ENCODE measurements at places on chromosomes 1 and 21.

GRCh38 chr1:160373696-160374095 is 6.8 kb downstream of the NHLH1 start:
- DNase-seq, result peak; percentile 65

DNA sequence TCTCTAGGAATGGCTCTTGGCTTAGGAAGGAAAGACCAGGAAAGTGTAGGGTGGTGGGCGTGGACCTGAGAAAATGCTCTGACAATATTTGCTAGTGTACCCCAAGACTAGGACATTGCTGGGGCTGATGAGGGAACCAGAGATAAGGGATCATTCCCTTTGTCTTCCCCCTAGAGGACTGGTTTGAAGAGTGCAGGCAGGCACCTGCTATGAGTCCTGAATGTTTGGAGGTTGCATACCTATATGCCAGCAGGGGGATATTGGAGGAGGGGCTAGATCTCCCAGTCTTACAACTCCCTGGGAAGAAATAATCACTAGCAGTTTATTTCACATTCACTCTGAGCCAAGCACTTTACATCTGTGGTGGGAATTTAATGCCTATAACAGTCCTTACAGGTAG is 6.0 kb upstream of the BCL10 start:
- no peak for DNase-seq

- DNase-seq, result no peak
Observed at GRCh38 chr1:220339581-220339980, 67.3 kb upstream of the RAB3GAP2 start.

- no peak for DNase-seq
Observed at GRCh38 chr1:1439546-1440261, 4.2 kb downstream of the VWA1 start.

GRCh38 chr1:942411-942821 is 16.6 kb downstream of the NOC2L start:
- no peak for DNase-seq

DNA sequence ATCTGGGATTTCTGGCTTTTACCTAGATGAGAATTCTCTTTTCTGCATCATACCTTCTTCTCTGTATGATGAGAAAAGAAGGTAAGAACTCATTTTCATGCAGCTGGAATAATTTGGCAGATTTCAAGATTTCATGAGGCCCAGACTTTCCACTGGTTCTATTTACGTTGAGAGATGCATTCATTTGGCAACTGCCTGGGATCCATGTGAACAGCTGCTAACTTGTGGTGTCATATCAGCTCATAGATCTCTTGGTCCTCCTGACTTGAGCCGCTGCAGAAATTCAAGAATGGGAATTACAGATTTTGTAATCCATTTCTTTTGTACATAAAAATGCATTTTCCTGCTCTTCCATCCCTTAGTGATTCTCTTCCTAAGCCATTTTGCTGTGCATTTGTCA is 17.1 kb upstream of the C1orf87 start:
- no peak for DNase-seq

DNA sequence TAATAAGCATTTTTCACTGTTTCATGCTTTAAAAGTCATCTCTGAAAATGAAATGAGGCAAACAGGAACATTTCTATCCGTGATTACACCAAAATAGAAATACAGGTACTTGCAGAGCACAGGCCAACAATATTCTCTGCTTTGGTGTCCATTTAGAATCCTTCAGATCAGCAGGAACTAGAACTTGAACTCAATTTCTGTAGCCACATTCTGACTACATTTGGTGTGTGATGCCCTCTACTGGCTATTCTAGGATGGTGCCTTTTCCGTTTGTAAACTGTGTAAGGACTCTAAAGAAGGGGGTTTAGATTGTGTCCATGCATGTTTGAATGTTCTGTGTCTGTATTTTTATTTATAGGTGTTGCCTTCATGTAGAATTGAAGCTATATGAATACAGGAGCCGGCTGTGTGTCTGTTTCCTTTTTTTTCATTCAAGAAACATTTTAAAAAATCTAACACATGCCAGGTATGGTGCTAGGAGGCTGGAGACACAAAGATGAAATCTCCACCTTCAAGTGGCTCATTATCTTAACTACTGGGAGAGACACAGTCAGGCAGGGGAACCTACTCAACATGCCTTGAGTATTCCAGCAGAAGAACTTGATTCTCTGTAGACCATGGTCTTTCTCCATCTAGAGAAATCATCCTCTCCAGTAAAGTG is 7.6 kb upstream of the ZNF326 start:
- peak; percentile 72 for DNase-seq

GRCh38 chr1:226643177-226643576 is 94.6 kb downstream of the STUM start:
- DNase-seq, result peak; percentile 66

DNA sequence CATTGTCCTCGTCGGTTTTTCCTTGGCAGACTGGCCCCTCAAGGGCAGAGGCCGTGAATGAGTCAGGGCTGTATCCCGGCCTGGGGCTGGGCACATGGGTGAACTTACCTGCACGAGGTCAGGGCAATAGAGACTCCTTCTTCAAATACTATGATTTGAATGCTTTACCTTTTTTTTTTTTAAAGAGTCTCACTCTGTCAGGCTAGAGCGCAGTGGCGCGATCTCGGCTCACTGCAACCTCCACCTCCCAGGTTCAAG is 5.0 kb downstream of the LAPTM5 start:
- no peak for DNase-seq

DNA sequence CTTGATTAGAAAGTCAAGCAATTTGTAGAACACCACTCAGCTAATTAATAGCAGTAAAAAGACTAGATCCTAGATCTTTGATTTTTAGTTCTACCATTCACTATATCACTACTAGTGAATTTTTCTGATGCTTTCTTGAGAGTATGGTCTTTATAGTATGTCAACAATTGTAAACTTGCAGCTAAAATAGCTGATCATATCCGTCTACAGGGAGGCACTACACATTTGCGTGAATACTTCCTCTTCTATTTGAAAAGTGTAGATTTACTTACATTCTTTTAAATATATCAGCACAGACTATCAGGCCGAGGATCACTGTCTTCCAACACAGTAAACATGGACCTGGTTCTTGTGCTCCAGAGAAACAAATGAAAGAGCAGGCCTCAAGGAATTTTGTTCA is 18.6 kb upstream of the PTPRC start:
- no peak for DNase-seq

- DNase-seq, result no peak
Observed at GRCh38 chr1:218742467-218743262, 397.5 kb downstream of the TGFB2 start.

- no peak for DNase-seq
Observed at GRCh38 chr21:38798481-38798882, 7.2 kb upstream of the ETS2 start.

- no peak for DNase-seq
Observed at GRCh38 chr1:27509127-27510080, 19.4 kb upstream of the WASF2 start.

DNA sequence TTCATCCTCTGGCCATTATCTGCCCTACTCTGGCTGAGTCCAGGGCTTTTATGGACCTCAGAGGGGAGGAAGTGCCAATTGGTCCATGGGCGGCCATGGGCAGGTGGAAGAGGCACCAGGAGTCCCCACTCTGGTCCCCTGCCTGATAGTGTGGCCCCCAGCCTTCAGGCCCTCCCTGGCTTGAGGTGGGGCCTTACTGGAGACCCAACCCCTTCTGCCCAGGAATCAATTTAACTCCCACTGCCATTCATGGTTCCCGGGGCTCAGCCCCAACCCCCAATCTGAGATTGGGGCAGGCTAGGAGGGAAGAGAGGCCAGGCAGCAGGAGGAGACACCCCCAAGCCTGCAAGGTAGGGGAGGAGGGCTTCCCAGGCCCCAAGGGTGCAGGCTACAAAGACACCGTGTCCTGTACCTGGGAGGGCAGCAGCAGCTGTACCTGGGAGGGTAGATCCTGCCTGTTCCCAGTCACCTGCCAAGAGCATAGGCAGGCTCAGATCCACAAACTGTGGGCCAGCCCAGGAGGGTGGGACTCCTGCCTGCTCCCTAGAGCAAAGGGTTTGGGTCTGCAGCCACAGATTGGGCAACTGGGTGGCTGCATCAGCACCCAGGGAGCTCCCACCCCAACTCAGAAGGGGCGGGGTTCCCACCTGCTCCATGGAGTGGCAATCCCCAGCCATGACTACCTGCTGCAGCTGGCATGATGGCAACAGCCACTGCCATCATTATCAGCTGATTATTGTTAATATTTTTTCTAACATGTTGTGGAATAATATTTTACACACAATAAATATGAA is 1044.1 kb upstream of the B3GALT2 start:
- no peak for DNase-seq

DNA sequence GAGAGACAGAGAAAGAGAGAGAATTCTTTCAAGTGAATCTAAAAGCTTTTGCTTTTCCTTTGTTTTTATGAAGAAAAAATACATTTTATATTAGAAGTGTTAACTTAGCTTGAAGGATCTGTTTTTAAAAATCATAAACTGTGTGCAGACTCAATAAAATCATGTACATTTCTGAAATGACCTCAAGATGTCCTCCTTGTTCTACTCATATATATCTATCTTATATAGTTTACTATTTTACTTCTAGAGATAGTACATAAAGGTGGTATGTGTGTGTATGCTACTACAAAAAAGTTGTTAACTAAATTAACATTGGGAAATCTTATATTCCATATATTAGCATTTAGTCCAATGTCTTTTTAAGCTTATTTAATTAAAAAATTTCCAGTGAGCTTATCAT is 117.6 kb downstream of the PTPRC start:
- DNase-seq, result no peak

DNA sequence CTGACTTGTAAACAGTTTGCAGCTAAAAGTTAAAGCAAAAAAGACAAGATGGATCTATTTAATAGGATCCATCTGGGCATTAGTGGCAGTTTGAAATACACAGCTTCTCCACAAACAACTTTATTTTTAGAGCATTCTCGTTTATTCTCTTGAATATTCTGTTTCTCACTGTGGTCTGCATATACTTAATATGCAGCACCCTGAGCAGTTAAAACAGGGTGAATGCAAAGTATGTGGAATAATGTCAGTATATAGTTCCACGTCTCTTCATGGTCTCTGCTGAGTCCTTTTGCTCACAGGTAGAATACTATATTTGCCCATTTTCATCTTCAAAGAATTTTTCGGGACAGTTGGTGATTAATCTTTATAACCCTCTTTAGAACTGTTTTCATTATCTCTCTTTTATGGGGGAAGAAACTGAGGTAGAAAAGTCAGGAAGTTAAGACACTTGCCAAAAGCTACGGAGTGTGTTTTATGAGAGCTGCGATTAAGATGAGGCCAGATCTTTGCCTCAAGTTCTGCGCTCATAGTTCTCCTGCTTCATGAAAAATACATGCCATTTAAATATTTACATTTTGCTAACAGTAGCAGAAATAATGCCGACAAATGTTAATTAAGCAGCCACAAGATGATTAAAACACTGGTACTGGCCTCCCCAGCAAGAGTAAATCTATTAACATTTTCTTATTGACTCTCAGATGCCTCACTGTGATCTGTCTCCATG is 115.6 kb downstream of the PTBP2 start:
- no peak for DNase-seq

DNA sequence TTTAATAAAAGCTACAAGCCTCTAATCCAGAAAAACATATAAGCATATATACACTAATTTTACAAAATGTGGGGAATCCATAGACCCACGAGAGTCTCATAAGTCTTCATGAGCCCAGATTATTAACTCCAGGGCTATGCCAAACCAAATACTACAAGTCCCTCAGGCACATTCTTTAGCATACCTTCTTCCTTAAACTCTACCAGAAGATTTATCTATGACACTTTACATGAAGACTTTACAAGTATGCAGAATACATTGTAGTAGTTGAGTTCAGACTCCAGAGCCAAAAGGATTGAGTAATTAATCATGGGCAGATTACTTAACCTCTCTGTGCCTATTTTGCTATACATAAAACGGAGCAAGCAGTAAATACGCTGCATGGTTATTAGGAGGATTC is 793.7 kb upstream of the ADGRL2 start:
- no peak for DNase-seq

- DNase-seq, result peak; percentile 32
Observed at GRCh38 chr1:53508991-53509666, 49.9 kb downstream of the DMRTB1 start.

DNA sequence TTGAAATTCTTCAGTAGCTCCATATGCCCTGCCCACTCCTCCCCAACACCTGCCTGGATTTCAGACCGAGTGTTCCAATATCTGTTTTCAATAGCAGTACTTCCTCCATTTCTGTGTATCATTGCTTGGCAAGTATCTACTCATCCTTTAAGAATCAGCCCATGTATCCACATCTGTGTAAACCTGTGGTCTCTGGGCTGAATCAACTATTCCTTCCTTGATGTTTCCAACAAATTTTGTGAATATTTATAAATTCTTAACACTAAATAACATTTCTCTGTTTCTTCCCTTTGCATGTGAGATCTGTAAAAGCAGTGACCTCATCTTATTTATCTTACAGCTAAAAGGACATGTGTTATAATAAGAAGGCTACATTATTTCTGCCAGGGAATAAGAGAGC is 26.0 kb upstream of the UAP1 start:
- no peak for DNase-seq

- DNase-seq, result peak; percentile 55
Observed at GRCh38 chr1:42936309-42937078, 22.2 kb downstream of the SLC2A1 start.

DNA sequence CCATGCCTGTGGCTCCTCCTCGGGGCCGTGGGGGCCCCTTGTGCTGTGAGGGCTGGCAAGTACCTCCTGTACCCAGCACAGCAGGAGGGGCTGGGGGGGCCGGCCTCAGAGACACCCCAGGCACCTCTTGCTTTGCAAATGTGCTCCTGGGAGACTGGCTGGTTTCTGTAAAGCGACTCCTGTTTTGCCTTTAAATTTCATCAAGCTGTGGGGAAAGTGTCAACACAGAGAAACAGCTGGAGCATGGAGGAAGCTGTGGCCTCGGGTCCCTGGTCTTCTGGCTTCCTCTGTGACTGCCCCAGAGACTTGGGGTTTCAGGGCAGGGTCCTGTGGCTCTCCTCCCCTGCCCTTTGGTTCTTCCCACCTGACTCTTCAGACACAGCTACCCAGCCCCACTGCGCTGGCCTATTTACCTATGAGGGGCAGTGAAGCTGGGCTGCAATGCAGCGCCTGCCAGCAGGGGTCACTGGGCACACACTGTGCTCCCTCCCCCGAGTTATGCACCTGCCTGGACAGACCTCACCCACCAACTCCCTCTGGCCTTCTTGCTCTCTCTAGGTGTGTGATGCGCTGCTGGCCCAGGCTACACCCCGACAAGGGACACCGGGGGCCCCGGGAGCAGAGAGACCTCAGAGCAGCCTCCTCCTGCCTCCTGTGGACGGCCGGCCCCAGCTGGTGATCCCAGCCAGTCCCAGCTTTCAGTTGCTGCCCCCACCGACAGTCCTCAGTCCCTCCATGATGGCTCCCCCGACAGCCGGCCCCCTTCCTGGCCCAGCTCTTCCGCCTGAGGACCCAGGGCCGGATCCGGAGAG is 17.6 kb upstream of the PEX10 start:
- no peak for DNase-seq

DNA sequence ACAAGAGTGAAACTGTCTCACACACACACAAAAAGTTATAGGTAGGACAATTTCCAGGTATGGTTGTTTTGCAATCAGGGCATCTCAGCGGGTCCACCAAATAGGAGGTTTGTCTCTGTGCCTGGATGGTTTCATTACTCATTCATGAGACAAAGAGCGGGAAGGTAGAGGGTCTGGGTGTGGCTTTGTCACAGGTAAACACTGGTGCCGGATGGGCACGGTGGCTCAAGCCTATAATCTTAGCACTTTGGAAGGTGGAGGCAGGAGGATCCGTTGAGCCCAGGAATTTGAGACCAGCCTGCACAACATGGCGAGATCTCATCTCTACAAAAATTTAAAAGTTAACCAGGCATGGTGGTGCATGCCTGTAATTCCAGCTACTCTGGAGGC is 16.3 kb upstream of the ERVH48-1 start:
- no peak for DNase-seq
